Renal cortical epithelial cell (primary cell): ENCODE measurements at places on chromosomes 1 and 21. TPM values are rescaled to one million over a fixed set of nuclear protein-coding genes. Genes with fewer than 3 reads are reported as not detected.

Gene LCE1A
- total RNA-seq = not detected in 2 replicates

Gene SAMD13
- total RNA-seq = 0.80 and 1.2 TPM in 2 replicates

Gene CA6
- not detected in 2 replicates for total RNA-seq

Gene C21orf58
- total RNA-seq = 1.8 and 1.9 TPM in 2 replicates

Gene SLAMF1
- not detected in 2 replicates for total RNA-seq

Gene PAQR6
- 0.80 TPM in 1 of 2 replicates, not detected in the other for total RNA-seq
